Activated CD4-positive, alpha-beta T cell treated with anti-CD3 and anti-CD28 coated beads for 4 hours (primary cell): ENCODE measurements at places on chromosomes 5 and 9.

GRCh38 chr5:84274585-84275468, 109.9 kb downstream of the EDIL3 start:
- DNase-seq = no peak

DNA sequence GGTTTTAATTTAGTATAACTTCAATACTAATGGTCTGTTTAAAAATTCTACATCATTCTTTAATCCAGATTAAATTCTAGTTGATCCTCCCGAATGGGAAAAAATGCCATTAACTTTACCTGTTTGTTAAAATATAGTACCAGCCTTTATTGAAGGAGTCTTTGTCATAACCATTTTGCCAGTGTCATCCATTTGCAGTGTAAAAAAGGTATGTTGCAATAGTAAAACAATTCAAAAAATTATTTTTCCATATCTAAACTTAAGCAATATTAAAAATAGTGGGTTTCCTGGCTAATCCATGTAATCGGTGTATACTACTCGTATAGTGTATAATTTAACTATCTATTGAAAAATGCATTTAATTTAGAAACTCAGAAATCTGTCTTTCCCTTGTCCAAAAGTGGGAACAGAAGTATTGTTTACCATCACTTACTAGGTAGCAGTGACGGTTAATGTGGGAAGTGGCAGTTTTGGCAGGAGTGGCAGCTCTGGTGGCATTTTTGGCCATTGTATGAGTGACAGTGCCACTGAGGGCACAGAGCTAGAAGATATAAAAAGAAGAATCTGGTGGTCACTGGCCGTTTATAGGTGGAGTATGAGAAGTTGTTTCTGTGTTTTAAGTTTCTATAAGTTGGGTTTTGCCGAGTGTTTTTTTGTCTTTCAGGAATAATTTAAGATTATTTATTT, 1.9 kb downstream of the AP3S1 start:
- DNase-seq = no peak

- no peak for DNase-seq
These were observed 60.7 kb downstream of the BHMT start for GRCh38 chr5:79172269-79172668.

DNA sequence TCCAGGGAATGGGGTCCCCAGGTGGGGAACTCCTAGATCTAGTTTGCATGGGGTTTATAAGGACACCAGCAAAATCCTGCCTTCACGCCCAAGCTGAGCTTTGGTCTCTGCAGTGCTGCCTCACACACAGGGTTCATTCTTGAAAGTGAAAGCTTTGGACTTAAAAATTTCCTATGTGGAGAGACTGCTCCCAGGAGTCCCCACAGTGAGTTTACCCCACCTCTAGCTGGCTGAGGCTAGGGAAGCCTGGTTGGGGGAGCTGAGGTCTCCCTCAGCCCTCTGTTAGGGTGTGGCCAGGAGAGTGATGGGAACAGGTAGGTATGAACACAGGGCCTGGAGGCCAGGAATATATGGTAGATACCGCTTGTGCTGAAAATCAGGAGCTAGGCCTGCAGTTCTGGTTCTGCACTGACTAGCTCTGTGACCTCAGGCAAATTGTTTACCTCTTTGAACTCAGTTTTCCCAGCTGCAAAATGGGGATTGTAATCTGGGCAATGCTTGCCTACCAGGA, 41.5 kb upstream of the LARP1 start:
- DNase-seq = no peak
